Hypothalamus (tissue), 51 donors: ENCODE measurements at places on chromosomes 2 and 18.

DNA sequence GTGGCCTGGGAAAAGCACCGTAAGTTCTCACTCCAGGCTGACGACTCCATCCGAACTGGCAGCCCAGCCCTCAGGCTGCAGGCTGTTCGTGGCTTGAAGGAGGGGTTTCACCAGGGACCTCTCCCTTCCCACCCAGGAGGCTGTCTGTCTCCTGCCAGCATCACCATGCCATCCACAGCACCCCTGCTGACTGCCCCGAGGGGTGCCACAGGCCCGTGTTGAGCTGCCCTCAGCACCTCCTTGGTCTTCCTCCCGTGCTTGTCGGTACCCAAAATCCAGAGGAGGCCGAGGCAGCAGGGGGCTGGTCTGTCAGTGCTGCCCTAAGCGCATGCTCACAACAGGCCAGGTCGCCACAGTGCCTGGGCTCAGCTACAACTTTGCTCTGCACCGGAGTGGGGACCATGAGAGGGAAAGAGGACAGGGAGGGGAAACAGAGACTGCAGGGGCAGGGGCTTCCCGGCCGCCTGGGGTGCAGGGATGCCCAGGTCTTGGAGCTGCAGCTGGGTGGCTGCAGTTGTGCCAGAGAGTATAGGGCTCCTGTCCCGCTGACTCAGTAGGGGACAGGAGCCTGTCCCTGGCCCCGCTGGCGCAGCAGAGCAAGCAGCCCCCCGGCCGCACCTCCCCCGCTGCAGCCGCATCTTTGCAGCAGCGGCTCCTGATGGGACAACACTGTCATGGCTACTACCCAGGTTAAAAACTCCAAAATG, 963.7 kb upstream of the CRIM1 start:
- DNase-seq: no peak

GRCh38 chr2:129376426-129377077, 602.9 kb upstream of the RAB6C start:
- no peak for DNase-seq

GRCh38 chr2:224532931-224533330, 52.2 kb downstream of the CUL3 start:
- DNase-seq: no peak

DNA sequence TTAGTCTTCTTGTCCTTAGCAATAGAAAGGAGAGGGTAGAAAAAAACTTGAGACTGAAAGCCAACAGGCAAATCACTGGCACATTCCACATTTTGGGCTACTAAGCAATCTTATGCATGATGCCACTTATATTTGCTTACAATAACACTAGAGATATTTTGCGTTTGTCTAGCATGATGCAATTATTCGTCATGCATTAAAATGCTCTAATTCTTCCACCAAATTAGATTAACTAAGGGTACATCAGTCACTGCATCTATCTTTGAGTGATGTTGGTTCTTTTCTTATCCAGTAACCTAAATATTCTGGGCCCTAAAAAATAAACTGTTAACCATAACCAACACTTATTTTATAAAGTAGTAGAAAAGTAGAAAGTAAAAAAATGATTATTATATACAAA, 1311.7 kb upstream of the CDH2 start:
- no peak for DNase-seq

- no peak for DNase-seq
Observed at GRCh38 chr2:161150704-161151103, 9.5 kb upstream of the TANK start.

GRCh38 chr18:10057401-10057893, 143.6 kb downstream of the VAPA start:
- DNase-seq: no peak

DNA sequence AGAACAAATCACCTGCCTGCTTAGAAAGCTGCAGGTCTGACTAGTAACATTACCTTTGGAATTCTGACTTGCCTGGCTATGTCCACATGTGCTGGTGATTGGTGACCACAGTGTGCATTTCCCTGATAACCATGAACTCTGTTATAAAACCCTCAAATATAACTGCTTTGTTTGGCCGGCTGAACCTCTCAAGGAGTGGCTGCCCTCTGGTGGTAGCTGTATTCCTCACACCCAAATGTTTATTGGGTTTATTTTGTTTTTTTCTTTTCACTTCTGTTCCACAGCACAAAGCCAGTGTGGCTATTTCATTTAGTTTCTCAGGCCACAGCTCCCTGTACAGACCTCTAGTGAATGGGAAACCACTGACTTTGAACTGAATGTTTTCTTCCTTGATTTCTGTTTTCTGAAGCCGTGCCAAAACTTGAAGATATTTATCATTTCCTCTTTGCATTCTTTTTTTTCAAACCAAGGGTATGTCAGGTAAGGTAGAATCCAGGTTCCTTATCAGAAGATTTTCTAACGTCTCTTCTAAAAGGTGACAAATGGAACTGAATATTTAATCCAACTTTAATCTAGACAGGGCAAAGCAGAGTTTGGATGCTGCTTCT, 549.0 kb upstream of the VRK2 start:
- DNase-seq: no peak

- DNase-seq: no peak
Observed at GRCh38 chr2:176763851-176764404, 448.7 kb upstream of the HNRNPA3 start.

GRCh38 chr2:102979429-102979828, 217.6 kb downstream of the TMEM182 start:
- DNase-seq: no peak

DNA sequence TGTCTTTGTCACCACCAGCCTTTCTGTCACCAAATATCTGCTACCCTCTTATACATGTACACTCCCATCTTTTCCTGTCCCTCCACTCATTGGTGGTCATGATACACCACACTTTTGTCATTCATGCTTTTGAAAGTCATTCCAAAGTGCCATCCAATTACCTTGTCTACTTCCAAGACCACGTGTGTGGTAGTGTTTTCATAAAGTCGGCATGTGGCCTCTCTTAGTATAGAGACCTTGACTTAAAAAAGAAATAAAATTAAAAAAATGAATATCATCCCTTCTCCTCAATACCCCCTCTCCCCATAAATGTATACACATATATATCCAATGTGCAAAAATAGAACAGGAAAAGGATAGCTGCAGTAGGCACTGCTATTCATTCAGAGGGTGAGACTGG, 271.4 kb downstream of the CNTNAP5 start:
- DNase-seq: no peak

DNA sequence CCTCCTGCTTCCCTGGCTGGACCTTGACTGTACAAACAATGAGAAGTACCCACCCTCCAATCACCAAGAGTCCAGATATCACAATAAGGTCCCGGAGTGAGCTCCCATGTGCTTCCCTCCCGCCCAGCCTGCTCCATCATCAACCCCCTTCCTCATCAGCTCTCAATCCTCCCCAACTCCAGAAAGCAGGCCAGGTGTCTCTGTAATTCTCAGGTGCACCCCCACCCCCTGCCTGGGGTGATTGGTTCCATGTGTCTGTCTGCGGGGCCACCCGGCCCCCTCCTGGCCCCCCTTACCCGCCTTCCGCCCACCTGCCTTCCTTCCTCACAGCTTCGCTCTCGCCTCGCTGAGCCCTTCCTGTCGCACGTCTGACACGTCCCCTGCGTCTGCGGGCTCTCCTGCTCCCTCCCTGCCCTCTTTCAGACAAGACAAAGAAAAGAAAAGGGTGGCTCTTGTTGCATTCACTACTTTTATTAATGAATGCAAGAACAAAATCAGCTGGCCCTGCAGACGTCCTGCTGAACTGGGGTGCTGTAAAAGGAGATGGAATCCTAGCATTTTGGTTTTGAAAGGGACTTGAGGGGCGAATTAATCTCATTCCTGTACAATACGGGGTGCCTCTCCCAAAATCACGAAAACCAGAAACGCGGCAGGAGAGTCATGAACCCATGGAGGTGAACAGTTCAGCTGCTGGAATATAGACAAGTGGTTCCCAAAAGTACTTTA, 26.5 kb upstream of the IGFBP2 start:
- DNase-seq: no peak

- no peak for DNase-seq
Observed at GRCh38 chr2:54750040-54750439, 26.6 kb downstream of the EML6 start.

- no peak for DNase-seq
Observed at GRCh38 chr2:58875436-58875835, 634.3 kb upstream of the FANCL start.

- DNase-seq: no peak
Observed at GRCh38 chr2:188524519-188525113, 232.9 kb downstream of the GULP1 start.
